Non-pigmented ciliary epithelial cell (primary cell): ENCODE measurements at places on chromosomes 2 and 18.

- DNase-seq, result no peak
Observed at GRCh38 chr2:205409411-205409810, 272.9 kb upstream of the NRP2 start.

DNA sequence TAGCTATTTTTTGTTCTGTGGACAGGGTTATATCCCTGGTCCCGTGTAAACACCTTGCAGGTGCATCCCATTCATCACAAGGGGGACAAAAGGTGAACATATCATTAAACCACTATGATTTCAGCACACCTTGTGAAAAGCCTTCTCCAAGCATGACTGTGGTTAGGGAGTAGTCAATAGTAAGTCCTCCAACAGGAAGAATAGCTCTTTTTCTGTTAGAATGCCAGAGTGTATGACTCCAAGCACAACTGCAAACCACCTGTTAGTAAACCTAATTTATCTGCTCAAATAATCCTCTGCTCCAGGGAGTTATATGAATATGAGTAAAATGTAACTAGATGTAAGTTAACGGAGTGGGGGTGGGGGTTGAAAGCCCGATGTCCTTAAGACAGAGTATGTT, 240.5 kb downstream of the AGPS start:
- DNase-seq, result no peak

DNA sequence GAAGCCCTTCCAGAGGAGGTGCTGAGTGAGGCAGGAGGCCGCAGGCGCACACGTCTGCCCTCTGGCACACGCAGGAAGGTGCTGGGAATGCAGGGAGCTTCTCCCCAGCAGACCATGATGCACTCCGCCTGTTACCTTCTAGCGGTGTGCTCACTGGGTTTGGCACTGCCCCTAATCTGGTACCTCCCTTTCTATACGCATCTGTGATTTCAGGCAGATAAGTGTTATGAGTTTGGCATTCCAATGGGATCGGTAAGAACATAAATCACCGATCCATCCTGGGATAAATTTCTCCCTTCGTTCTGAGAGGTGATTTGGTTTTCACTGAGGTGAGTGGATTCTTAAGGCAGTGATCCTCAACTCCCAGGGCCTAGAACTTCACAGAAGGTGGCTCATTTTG, 34.6 kb downstream of the ODC1 start:
- no peak for DNase-seq

DNA sequence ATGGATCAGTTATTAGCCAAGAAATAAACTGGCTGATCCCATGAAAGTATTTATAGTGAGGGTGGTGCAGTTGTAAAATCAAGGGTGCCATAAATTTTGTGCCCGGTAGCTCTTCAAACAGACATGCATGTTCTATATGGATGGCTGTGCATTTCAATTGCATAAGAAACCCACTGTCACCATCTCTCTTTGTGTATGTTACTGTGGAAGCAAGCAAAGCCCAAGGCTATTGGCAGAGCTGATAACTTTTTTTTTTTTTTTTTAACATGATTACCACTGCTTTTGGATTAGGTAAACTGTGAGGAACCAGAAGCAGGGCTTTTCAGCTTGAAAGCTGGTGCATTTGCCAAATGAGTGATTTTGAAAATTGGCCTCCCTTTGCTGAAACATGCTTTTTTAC, 332.6 kb downstream of the SOX11 start:
- no peak for DNase-seq

- DNase-seq, result no peak
Observed at GRCh38 chr2:1060372-1060771, 109.7 kb downstream of the SNTG2 start.

GRCh38 chr2:176109192-176109901, 2.3 kb downstream of the HOXD11 start:
- no peak for DNase-seq

DNA sequence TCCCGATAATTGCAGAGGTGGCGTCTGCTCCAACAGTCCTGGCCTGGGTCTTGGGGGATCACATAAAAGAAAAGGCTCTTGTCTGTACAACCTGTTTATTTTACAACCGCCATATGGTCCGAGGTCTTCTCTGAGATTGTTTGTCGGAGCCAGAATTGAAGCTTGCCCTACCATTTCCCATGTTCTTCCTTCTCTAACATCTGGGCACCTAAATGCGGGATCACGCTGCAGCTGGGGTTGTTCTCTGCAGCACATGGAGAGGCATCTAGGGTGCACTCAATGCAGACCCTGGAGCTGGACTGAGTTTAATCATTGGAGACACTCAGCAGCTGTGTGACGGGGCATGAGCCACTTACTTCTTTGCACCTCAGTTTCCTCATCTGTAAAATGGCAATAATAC, 107.7 kb downstream of the ACKR3 start:
- DNase-seq, result no peak

- no peak for DNase-seq
Observed at GRCh38 chr2:17752892-17753802, 463 bp downstream of the SMC6 start.

- DNase-seq, result no peak
Observed at GRCh38 chr2:149221898-149222297, 108.5 kb upstream of the LYPD6 start.

DNA sequence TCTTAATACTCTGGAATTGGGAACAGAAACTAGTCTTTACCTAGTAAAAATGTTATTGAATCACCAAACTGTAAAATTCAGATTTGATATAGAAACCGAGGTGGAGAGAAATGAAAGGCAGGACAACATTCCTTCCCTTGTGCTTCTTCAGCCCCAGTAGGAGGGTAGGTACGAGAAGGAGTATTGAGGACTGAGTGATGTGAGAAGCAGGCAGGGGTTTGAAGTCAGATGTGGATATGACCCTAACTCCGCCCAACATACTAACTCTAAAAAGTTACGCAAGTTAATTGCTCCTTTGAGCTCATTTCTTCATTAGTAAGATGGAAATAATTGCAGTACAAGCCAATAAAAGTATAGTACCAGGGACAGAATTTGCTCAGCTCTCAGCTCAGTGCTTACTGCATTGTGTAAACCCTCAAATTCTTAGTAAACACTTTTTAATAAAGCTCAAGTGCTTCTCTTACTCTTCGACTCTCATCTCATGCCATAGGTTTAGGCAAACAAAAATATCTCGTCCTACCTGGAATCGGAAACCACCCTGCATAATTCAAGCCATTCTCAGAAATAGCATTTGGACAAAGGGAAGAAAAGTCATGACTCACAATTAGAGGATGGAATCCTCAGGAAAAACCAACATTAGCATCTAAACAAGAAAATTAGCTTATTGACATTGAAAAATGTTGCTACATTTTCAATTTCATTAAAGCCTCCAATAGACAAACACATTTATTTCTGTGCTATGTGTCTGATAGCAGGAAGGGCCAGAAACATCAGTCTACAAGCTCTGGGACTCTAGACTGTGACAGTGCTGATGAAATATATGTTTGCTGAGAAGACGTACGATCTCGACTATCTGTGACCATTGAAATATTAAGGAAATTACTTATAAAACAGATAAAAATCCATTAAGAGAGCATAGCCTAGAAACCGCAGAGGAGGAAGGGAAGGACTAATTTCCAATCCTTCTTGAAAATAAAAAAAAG, 161.3 kb downstream of the HNMT start:
- no peak for DNase-seq

DNA sequence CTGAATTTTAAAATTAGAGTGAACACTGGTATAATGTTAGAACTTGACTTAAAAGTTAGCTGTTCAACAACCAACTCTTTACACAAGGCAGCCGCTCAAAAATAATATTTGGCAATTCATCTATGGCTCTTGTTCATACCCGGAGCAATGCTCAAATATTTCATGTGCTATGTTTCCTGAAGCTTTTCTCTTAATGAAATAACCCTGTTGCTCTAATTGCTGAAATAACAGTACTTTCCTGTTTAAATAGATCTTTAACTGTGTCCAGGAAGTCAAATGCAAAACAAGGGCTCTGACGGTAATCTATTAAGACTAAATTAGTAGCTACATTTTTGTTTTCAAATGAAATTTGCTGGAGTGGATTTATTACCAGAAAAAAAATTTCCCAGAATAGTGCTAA, 33.7 kb downstream of the RFTN2 start:
- DNase-seq, result no peak

- no peak for DNase-seq
Observed at GRCh38 chr2:112841295-112842044, 4.9 kb upstream of the IL1B start.

- no peak for DNase-seq
Observed at GRCh38 chr2:96804986-96805385, 11.1 kb upstream of the CNNM3 start.

GRCh38 chr2:192091476-192091875, 103.3 kb downstream of the TMEFF2 start:
- DNase-seq, result no peak

DNA sequence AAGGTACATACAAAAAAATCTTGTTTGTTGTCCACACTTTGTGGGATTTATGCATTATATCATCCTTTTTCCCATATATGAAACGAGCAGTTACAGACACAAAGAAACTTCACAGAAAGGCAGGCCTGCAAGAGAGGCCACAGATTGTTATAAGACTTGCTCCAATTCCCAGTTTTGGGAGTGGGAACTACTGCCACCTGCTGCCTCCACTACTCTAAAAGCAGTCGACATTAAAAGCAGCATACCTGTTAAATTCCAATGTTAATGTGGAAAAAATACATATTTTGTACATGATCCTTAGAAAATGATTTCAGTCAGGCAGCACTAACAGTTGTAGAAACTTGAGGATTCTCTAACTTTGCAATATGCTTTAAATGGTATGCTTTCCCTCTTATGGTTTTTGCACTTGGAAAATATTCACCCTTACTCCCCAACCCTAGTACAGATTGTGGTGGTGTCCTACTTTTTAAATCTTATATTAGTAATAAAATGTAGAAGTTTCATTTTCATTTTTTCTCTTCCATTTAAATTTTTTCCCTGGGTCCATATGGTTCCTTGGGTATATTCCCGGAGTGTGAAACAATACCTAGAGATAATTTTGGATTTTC, 37.9 kb downstream of the SLC38A11 start:
- no peak for DNase-seq
